Bronchus fibroblast of lung (primary cell): ENCODE measurements at places on chromosomes 3 and 15. TPM values are rescaled to one million over a fixed set of nuclear protein-coding genes. Genes with fewer than 3 reads are reported as not detected.

The GNB4 gene
- 56.0 and 58.3 TPM in 2 replicates for total RNA-seq

The TTLL13 gene
- not detected in 2 replicates for total RNA-seq

The GOLGA6D gene
- total RNA-seq, result not detected in 2 replicates

The LSAMP gene
- 1.6 and 2.0 TPM in 2 replicates for total RNA-seq

The ACTC1 gene
- total RNA-seq, result not detected in 2 replicates

The SLC9A9 gene
- total RNA-seq, result 4.2 and 4.5 TPM in 2 replicates

The DOCK3 gene
- total RNA-seq, result under 0.01 TPM in 2 replicates

The MKRN2 gene
- 37.0 and 41.9 TPM in 2 replicates for total RNA-seq
